ENCODE measurements at places on chromosomes 6 and 20.
A peak's percentile ranks its signal among the peaks of the same experiment; 100 is the strongest.

- no peak for DNase-seq
- H3K4me3 ChIP-seq, result no peak overlapping the region
- H3K27ac ChIP-seq, result no peak overlapping the region
- H3K4me1 ChIP-seq, result peaks cover 2% of the 10 kb centered on the region
- no peaks in the 10 kb centered on the region for H3K36me3 ChIP-seq
Observed at GRCh38 chr6:43856005-43856765, 86.2 kb downstream of the VEGFA start.

DNA sequence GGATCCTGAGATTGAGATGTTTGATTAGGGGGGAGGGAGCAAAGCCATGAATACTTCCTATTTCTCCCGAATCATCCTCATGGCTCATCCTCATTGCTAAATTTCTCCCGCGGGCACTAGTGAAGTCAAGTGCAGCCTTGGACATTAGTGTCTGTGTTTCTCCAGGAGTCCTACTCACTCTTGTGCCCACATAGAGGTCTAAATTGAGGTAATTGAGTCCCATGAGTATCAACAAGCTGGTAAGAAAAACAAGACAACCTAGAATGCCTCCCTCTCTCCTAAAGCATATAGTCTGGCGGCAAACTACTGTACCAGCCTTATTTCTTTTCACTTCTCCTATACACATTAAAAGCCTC, 420 bp downstream of the CENPQ start:
- DNase-seq, result no peak
- H3K36me3 ChIP-seq, result peaks cover 11% of the 10 kb centered on the region
- peak overlapping the region; percentile 97 for H3K27ac ChIP-seq
- no peaks in the 10 kb centered on the region for H3K27me3 ChIP-seq
- H3K4me1 ChIP-seq, result peaks cover 53% of the 10 kb centered on the region

GRCh38 chr6:134372603-134373281, 54.8 kb upstream of the SGK1 start:
- no peaks in the 10 kb centered on the region for H3K27me3 ChIP-seq
- peak overlapping the region; percentile 51 for H3K4me3 ChIP-seq
- no peaks in the 10 kb centered on the region for H3K36me3 ChIP-seq
- peak overlapping the region; percentile 80 for H3K27ac ChIP-seq
- peaks cover 25% of the 10 kb centered on the region for H3K4me1 ChIP-seq
- DNase-seq, result no peak

- no peaks in the 10 kb centered on the region for H3K27me3 ChIP-seq
- no peak overlapping the region for H3K4me3 ChIP-seq
- H3K36me3 ChIP-seq, result no peaks in the 10 kb centered on the region
Observed at GRCh38 chr6:154865291-154865690, 129.8 kb upstream of the TIAM2 start.
